GM23248 (cell line): ENCODE measurements at places on chromosomes 5 and 9. TPM values are rescaled to one million over a fixed set of nuclear protein-coding genes. Genes with fewer than 3 reads are reported as not detected.
A peak's percentile ranks its signal among the peaks of the same experiment; 100 is the strongest.

Gene SEMA6A
- under 0.01 TPM in 1 of 2 replicates, not detected in the other for total RNA-seq

Gene CYSRT1
- 0.43 TPM in 1 of 2 replicates, not detected in the other for total RNA-seq

Gene DRD1
- total RNA-seq, result not detected in 2 replicates

Gene ZNF367
- total RNA-seq, result 7.3 and 9.3 TPM in 2 replicates

DNA sequence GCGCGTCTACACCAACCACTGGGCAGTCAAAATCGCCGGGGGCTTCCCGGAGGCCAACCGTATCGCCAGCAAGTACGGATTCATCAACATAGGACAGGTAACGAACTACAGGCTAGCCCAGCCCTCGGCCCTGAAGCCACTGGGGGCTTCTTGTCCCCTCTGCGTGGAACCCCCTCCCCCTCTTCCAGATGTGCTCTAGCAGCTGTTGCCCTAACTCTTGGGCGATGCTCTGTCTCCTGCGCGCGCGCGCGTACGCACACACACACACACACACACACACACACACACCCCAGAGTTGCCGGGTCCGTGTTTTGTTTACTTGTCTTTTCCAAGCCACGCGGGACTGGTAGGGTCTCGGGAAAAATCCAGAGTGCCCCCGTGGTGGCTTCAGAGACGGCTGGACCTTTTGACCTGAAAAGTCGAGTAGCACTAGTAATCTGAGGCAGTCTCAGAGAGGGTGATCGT lies 836 bp downstream of the PCSK5 start:
- H3K4me3 ChIP-seq, result peak overlapping the region; percentile 84
- H3K27ac ChIP-seq, result no peak overlapping the region
- H3K4me1 ChIP-seq, result peaks cover 5% of the 10 kb centered on the region
- no peaks in the 10 kb centered on the region for H3K36me3 ChIP-seq
- DNase-seq, result peak; percentile 46
- 0 out of 2 replicates have a peak, but pooled peaks cover 7% of the 10 kb centered on the region for H3K27me3 ChIP-seq

- H3K36me3 ChIP-seq, result no peaks in the 10 kb centered on the region
- no peaks in the 10 kb centered on the region for H3K4me1 ChIP-seq
- H3K27me3 ChIP-seq, result 0 out of 2 replicates have a peak, but pooled peaks cover 6% of the 10 kb centered on the region
- no peak overlapping the region for H3K4me3 ChIP-seq
Observed at GRCh38 chr9:134981829-134982228, 64.1 kb upstream of the FCN1 start.

- no peak overlapping the region for H3K27ac ChIP-seq
- H3K27me3 ChIP-seq, result no peaks in the 10 kb centered on the region
- H3K4me1 ChIP-seq, result peaks cover 4% of the 10 kb centered on the region; the same call in 1 of the 2 replicates
- no peak for DNase-seq
- H3K36me3 ChIP-seq, result no peaks in the 10 kb centered on the region
- no peak overlapping the region for H3K4me3 ChIP-seq
Observed at GRCh38 chr5:140360681-140361479, 886 bp downstream of the SLC4A9 start.

- no peaks in the 10 kb centered on the region for H3K27me3 ChIP-seq
- 0 out of 2 replicates have a peak, but pooled peaks cover 6% of the 10 kb centered on the region for H3K4me1 ChIP-seq
- DNase-seq, result peak; percentile 55
- no peak overlapping the region for H3K27ac ChIP-seq
Observed at GRCh38 chr9:79701651-79702050, 129.9 kb downstream of the TLE4 start.

DNA sequence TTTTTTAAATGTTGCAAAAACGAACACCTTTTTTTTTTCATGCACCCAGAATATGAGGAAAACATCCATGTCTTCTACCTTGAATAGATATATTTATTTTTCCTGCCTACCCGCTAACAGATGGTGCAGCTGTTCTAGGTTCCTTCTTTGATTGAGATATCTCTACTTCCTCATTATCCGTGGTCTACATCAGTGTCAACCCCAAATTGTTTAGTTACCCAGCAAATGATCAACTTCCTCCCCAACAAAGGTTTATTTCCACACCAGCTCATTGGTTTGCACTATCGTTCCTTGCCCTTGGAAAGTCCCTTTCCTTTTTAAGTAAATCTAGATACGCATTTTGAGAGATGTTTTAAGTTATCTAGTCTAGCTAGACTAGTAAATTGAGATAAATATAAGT lies 166.4 kb downstream of the PRR16 start:
- 0 out of 2 replicates have a peak, but pooled peaks cover 9% of the 10 kb centered on the region for H3K36me3 ChIP-seq
- DNase-seq, result no peak
- no peak overlapping the region for H3K4me3 ChIP-seq
- H3K4me1 ChIP-seq, result no peaks in the 10 kb centered on the region
- H3K27ac ChIP-seq, result no peak overlapping the region

DNA sequence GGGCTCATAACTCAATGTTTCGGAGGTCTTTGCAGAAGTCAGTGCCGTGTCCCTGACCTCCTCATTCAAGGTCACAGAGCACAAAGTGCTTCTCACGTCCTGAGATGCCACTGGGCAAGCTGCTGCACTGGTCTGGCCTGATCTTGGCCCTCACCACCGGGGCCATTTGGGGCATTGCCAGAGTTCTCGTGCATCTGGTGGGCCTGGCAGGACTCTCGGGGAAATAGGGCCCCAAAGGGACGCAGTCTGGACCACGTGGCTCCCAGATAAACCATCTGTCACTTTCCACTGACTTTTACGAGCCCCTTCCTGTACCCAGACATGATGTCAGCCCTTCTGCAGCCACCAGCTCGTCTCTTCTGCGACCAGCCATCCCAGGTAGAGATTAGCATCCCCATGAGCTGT lies 54.8 kb downstream of the HRH2 start:
- no peak overlapping the region for H3K27ac ChIP-seq
- H3K36me3 ChIP-seq, result no peaks in the 10 kb centered on the region
- H3K4me1 ChIP-seq, result no peaks in the 10 kb centered on the region
- no peaks in the 10 kb centered on the region for H3K27me3 ChIP-seq
- H3K4me3 ChIP-seq, result no peak overlapping the region
- no peak for DNase-seq

DNA sequence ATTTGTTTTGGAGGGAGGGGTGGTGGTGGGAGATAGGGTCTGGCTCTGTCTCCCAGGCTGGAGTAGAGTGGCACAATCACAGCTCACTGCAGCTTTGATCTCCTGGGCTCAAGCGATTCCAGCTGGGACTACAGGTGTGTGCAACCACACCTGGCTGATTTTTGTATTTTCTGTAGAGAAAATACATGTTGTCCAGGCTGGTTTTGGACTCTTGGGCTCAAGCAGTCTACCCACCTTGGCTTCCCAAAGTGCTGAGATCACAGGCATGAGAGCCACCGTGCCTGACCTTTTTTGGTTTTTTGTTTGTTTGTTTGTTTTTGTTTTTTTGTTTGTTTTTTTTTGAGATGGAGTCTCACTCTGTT lies 15.4 kb downstream of the STXBP1 start:
- no peak overlapping the region for H3K4me3 ChIP-seq
- H3K27ac ChIP-seq, result no peak overlapping the region
- H3K27me3 ChIP-seq, result no peaks in the 10 kb centered on the region
